Immature natural killer cell (primary cell): ENCODE measurements at places on chromosomes 1 and 21. TPM values are rescaled to one million over a fixed set of nuclear protein-coding genes. Genes with fewer than 3 reads are reported as not detected.

Gene RBP7
- polyA plus RNA-seq, result 0.38 TPM

Gene FHL3
- 74.1 TPM for polyA plus RNA-seq

Gene RHBDL2
- not detected for polyA plus RNA-seq

Gene MEX3A
- not detected for polyA plus RNA-seq

Gene ATAD3C
- 3.1 TPM for polyA plus RNA-seq

Gene C1orf94
- not detected for polyA plus RNA-seq

Gene PGLYRP3
- not detected for polyA plus RNA-seq

Gene NBPF19
- polyA plus RNA-seq, result 0.87 TPM

DNA sequence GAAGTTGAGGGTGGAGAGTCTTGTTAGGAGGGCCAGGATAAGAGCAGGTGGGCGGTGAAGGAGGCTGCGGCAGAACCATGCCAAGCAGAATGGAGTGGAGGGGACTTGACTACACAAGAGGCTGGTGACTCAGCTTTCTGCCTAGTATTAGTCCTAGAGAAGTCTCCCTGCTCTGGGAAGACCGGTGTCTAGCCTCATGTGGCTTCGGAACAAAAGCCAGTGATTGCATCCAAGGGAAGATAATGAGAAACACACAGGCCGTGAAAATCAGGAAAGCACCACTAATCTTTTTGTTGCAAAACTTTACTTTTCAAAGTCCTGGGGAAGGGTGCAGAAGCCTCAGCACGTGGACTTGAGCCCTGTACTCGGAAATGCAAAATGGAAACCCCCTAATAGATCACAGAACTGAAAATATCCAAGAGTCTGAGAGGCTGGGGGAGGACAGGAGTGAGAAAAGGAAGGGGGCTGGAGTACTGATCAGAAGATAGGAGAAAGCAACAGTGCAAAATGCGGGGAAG lies 31.4 kb downstream of the DDR2 start:
- peaks cover 4% of the 10 kb centered on the region for H3K27me3 ChIP-seq
- no peak overlapping the region for H3K4me3 ChIP-seq
- no peaks in the 10 kb centered on the region for H3K4me1 ChIP-seq
- H3K27ac ChIP-seq, result no peak overlapping the region
- DNase-seq, result no peak

DNA sequence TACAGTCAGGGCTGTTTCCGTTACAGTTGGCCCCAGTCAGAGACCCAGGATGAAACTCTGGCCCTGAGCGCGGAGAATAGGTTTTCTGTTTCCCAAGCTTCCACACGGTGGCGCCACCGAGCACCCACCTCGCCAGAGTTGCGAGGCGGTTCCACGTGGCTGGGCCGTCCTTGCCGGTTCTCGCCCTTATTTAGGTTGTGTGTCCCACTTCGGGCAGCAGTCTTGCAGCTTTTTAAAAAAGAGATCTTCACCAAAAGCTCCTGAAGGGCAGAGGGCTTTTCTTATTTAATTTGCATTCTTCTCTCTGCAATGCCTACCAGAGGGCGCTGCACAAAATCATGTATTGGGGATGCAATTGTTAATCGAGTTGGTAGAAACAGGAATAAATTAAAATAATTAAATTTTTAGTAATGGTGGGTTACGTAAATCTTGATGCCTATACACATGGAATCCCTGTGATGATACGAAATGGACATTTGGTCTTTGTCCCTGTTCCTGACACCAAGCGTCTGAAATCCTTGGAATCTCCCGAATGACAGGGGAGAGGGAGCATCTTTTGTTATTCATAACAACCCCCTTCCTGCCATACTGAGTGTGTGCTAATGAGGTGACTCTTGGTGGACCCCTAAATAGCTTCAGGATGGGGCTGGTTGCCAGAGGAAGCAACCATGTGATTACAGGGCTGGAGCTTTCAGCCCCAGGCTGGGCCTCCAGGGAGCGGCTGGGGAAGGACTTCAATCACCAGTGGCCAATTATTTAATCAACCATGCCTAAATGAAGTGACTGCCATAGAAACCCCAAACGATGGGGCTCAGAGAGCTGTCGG lies 5.6 kb upstream of the S100A7 start:
- peaks cover 4% of the 10 kb centered on the region for H3K36me3 ChIP-seq
- H3K27ac ChIP-seq, result no peak overlapping the region
- peaks cover 13% of the 10 kb centered on the region for H3K27me3 ChIP-seq
- H3K4me3 ChIP-seq, result no peak overlapping the region
- peak; percentile 47 for DNase-seq

DNA sequence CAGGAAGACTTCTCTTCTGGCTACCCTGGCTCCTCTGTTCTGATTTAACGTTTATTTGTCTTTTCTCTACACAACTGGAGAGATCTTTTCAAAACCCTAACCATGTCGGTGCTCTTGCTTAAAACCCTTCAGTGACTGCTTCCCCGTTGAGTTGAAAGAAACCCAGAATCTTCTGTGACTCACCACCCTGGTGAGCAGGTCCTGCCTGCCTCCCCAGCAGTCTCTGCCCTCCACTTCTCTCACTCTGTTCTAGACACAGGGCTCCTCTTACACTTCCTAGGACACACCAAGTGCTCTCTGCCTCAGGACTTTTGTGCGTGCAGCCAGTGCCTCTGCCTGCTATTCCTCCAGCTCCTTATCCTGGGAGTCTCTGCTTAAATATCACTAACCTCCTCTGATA lies 131.4 kb downstream of the IER5 start:
- no peak for DNase-seq
- no peaks in the 10 kb centered on the region for H3K4me1 ChIP-seq
- H3K36me3 ChIP-seq, result no peaks in the 10 kb centered on the region

GRCh38 chr1:52140633-52141512 lies 1.0 kb upstream of the ZFYVE9 start:
- H3K27me3 ChIP-seq, result peaks cover 10% of the 10 kb centered on the region
- no peaks in the 10 kb centered on the region for H3K36me3 ChIP-seq
- H3K4me3 ChIP-seq, result peak overlapping the region; percentile 81

- no peak overlapping the region for H3K4me3 ChIP-seq
- no peaks in the 10 kb centered on the region for H3K36me3 ChIP-seq
- no peak overlapping the region for H3K27ac ChIP-seq
- DNase-seq, result no peak
Measured at GRCh38 chr1:194515916-194516315, 1329.5 kb upstream of the B3GALT2 start.

DNA sequence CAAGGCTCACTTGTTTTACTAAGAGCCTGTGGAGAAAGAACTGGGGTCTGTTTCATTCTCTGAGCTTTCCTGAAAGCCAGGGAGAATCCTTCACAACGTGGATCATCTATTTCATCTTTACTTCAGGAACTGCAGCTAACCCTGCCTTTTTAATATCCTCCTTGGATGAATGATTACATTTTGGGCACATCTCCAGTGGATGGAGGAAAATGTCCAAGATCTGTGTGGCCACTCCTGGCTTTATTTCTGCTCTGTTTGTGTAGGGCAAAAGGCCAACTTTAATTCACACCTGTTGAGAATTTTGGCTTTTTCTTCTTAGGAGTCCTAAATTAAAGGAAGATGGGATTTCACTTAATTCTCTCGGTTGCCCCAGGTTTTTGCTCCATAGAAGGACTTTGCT lies 69.5 kb upstream of the CACNA1E start:
- H3K27me3 ChIP-seq, result peaks cover 3% of the 10 kb centered on the region
- H3K36me3 ChIP-seq, result no peaks in the 10 kb centered on the region
- no peak overlapping the region for H3K27ac ChIP-seq
- H3K4me3 ChIP-seq, result no peak overlapping the region

DNA sequence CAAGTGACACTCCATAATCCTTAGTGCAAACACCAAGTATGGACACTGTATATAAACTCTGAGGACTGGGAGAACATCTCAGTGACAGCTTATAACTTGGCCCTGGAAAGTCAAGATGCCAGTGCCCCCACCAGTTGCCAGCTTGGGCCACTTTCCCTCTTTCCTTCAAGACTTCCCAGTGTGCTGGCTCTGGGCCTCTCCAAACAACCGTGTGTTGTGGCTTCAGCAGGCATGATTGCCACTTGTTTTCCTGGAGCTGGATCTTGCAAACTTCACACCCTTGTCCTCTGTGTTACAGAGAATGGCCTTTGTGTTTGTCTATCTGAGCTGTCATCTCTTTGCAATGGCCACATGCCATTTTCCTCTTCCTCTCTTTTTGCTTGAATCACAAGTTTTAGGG lies 37.0 kb downstream of the CCDC185 start:
- no peaks in the 10 kb centered on the region for H3K36me3 ChIP-seq
- no peak overlapping the region for H3K4me3 ChIP-seq
- DNase-seq, result no peak
- H3K27ac ChIP-seq, result no peak overlapping the region
- H3K4me1 ChIP-seq, result no peaks in the 10 kb centered on the region
- peaks cover 3% of the 10 kb centered on the region for H3K27me3 ChIP-seq

GRCh38 chr1:19476450-19477190 lies 8.7 kb downstream of the CAPZB start:
- peak overlapping the region; percentile 98 for H3K27ac ChIP-seq
- peaks cover 94% of the 10 kb centered on the region for H3K4me1 ChIP-seq
- peaks cover 3% of the 10 kb centered on the region for H3K36me3 ChIP-seq
- H3K27me3 ChIP-seq, result no peaks in the 10 kb centered on the region
- peak; percentile 63 for DNase-seq

- H3K4me3 ChIP-seq, result no peak overlapping the region
- peaks cover 4% of the 10 kb centered on the region for H3K36me3 ChIP-seq
- no peak overlapping the region for H3K27ac ChIP-seq
- no peaks in the 10 kb centered on the region for H3K4me1 ChIP-seq
Measured at GRCh38 chr1:169081503-169082123, 24.9 kb upstream of the ATP1B1 start.

DNA sequence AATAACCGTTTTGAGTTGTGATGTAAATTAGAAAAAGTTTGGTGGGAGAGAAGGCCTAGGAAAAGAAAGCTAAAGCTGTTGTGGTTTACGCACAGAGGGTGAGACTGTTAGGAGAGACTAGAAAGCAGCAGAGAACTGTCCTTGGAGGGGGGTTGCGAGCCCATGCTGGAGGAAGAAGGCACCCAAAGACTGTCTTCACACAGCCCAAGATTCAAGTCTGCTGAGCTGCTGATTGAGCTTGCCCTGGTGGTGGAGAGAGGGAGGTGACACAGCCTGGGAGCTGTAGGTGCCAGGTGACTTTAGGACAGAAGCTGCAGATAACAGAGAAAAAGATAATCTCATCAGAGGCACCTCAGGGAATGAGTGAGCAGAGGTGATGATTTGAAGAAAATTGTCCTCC lies 18.3 kb upstream of the TLR5 start:
- H3K4me1 ChIP-seq, result no peaks in the 10 kb centered on the region
- peaks cover 11% of the 10 kb centered on the region for H3K27me3 ChIP-seq
- no peak for DNase-seq
- no peak overlapping the region for H3K4me3 ChIP-seq

- no peaks in the 10 kb centered on the region for H3K4me1 ChIP-seq
- DNase-seq, result no peak
- no peaks in the 10 kb centered on the region for H3K36me3 ChIP-seq
- no peak overlapping the region for H3K27ac ChIP-seq
- H3K4me3 ChIP-seq, result no peak overlapping the region
- peaks cover 2% of the 10 kb centered on the region for H3K27me3 ChIP-seq
Measured at GRCh38 chr21:17560377-17561025, 47.7 kb downstream of the CXADR start.

DNA sequence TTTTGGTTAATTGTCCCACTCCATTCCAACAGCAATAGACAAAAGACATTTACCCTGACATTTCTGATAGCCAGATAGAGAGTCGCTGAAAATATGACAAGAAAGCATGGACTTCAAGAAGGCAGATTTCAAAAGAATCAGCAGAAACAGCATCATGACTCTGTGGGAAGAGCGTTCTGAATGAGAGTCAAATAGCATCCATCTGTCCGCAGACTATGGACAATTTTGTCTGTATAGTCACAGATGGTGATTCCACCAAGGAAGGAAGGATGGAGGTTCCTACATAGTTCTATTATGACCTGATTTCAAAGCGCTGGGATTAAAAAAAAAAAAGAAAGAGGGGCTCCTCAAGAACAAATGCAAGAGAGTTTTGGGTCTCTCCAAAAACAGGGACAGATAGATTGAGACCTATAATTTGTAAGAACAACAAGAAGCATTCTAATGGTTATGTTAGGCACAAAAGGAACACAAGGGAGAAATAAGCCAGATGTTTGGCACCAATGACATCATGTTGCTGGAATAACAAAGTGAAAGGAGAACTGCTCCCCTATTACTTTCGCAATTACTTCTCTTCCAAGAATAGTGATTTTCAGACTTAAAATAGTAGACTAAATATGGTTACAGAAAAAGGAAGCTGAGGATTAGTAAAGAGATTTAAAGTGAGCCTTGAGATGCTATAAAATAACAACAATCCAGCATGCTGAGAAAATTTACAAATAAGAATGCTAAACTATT lies 28.5 kb downstream of the NIBAN1 start:
- H3K27ac ChIP-seq, result no peak overlapping the region
- H3K4me3 ChIP-seq, result no peak overlapping the region
- H3K27me3 ChIP-seq, result no peaks in the 10 kb centered on the region
- DNase-seq, result no peak
- no peaks in the 10 kb centered on the region for H3K36me3 ChIP-seq
- H3K4me1 ChIP-seq, result peaks cover 4% of the 10 kb centered on the region

DNA sequence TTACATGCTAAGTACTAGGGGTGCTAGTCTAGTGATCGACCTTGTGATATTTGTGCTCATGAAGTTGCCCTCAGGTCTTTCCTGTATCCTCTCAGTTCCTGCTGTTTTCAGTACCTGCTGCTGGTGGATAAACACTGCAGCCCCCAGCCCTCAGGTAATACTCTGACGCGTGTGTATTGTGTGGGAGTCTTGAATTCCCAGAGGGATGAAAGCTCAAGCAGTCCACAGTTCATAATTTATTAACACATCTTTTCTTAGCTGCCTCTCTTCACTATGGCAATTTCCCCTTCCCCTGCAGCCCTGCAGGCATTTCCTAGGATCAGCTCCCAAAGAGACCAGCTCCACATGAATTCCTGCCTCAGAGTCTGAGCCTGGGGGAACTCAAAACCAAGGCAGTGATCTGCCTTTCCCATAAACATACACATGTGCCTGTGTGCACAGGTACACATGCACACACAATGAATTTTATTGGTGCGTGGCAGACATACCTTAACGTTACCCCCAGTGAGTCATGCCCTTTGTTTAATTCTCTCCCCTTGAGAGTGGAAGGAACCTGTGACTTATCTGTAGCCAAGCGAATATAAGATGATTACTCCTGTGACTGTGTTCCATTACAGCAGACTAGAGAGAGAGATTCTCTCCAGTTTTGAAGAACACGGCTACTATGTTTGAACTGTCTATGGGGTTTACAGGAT lies 14.1 kb upstream of the HMGCS2 start:
- no peak for DNase-seq
- H3K36me3 ChIP-seq, result no peaks in the 10 kb centered on the region
- H3K4me1 ChIP-seq, result no peaks in the 10 kb centered on the region
- no peak overlapping the region for H3K4me3 ChIP-seq

DNA sequence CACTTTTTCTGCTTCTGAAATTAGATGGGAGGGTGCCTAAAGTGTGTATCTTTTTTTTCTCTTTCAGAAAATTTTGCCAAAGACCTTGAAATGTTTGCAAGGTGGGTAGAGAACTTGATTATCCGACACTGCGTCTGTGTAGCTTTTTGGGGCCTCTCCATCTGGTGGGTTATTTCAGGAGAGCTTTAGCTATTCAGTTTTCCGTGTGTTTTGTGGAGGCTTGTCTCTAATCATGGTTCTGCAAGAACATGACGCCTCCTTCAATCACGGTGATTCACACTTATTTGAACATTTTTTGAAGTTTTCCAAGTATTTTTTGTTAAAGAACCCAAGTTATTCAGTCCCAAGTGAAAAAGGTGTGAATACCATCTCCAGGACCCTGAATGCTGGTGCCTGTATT lies 4.4 kb downstream of the CENPS start:
- DNase-seq, result no peak
- no peak overlapping the region for H3K27ac ChIP-seq
- H3K27me3 ChIP-seq, result peaks cover 17% of the 10 kb centered on the region
- H3K4me3 ChIP-seq, result no peak overlapping the region
- H3K4me1 ChIP-seq, result peaks cover 17% of the 10 kb centered on the region

GRCh38 chr1:207248544-207249198 lies 72.8 kb upstream of the CD55 start:
- no peak overlapping the region for H3K4me3 ChIP-seq
- DNase-seq, result no peak
- no peaks in the 10 kb centered on the region for H3K4me1 ChIP-seq
- no peaks in the 10 kb centered on the region for H3K36me3 ChIP-seq
